ENCODE measurements at places on chromosomes 4 and X.
A peak's percentile ranks its signal among the peaks of the same experiment; 100 is the strongest.

GRCh38 chr4:133921280-133922195 lies 280.1 kb downstream of the PABPC4L start:
- DNase-seq, result no peak

DNA sequence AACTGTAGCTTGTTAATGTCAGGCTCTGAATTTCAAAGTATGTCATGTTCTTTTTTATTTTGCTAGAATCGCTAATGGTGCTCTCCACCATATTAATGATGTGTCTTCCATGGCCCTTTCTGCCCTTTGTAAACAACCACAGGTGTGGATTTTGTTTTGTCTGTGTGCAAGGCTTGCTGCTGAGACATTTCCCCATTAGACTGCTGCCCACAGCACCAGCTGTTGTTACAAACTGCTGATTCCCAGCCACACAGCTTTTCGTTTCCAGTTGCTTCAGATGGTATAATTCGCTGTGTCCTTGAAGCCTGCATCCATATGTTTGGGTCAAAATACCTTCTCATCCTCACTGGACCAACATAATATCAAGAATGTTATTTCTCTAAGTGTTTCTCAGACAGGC lies 32.8 kb downstream of the KCNIP4 start:
- no peak for DNase-seq

GRCh38 chrX:10415306-10416001 lies 204.9 kb downstream of the MID1 start:
- no peak for DNase-seq

- DNase-seq, result no peak
Measured at GRCh38 chr4:159358226-159358625, 255.3 kb downstream of the RAPGEF2 start.

DNA sequence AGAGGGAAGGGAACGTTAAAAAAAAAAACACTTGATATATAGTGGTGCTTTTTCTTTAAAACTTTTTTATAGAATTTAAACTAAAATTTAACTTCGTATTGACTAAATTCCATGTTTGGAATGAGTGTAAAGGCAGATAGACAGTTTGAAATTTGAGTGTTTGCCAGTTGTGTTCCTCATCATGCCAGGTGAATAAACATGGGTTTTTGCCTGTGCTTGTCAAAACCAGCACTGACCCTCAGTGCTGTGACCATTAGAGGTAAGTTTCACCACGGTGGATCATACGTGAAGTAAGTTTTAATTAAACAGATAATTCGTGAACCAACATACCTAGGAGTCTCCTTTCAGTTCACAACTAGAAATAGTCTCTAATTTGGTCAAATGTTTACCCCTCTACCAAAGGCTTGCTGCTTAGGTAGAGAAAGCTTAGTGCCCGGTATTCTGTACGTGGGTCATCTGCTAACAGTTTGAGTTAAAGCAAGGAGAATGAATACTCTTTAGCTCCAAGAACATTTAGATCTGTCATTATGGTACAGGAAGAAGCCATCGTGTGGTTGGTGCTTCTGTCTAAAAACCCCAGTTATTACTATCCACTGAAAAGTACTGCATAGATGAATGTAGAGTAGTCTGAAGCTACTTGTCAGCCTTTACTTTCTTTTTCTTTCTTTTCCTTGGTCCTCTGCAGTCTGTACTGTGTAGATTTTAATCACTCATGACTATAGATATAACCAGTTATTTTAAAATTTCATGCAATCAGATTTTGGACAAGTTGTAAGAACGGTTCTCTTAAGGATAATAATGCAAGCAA lies 32.7 kb downstream of the KIAA0232 start:
- no peak for DNase-seq

GRCh38 chr4:30670206-30670605 lies 50.0 kb upstream of the PCDH7 start:
- DNase-seq, result no peak

DNA sequence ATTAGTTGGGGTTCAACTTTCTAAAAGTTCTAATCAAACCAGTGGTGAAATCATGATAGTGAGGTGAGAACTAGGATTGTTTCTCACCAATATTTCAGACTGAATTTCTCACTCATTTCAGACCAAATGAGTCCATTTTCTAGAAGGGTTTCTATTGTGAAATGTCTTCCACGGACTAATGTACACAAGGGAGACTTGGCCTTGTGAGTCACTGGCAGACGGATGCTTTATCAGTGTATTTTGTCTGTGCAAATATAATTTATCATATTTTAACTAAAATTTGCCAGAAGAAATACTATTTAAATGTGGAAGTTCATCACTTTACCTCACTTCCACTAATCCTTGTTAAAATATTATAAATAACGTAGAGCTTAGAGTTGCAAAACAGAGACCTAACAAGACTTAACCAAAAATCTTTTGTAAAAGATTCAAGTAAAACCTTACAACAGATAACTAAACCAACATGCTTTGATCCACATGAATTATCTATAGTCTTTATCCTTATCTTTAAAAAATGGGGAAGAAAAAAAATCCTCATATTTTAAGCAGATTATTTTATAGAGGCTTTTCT lies 506.0 kb upstream of the FAM241A start:
- no peak for DNase-seq

DNA sequence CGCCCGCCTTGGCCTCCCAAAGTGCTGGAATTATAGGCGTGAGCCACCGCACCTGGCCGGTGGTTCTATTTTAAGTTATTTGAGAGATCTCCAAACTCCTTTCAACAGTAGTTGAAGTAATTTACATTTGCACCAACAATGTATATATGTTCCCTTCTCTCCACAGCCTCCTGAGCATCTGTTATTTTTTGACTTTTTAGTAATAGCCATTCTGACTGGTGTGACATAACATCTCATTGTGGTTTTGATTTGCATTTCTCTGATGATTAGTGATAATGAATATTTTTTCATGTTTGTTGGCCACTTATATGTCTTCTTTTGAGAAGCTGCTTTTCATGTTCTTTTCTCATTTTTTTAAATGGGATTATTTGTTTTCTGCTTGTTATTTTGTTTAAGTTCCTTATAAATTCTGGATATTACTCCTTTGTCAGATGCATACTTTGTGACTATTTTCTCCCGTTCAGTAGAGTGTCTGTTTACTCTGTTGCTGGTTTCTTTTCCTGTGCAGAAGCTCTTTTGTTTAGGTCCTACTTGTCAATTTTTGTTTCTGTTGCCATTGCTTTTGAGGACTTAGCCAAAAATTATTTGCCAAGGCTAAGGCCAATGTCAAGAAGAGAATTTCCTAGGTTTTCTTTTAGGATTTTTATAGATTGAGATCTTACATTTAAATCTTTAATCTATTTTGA lies 213.2 kb downstream of the ARHGAP24 start:
- no peak for DNase-seq

- DNase-seq, result no peak
Measured at GRCh38 chr4:152010710-152011079, 249.9 kb upstream of the GATB start.

DNA sequence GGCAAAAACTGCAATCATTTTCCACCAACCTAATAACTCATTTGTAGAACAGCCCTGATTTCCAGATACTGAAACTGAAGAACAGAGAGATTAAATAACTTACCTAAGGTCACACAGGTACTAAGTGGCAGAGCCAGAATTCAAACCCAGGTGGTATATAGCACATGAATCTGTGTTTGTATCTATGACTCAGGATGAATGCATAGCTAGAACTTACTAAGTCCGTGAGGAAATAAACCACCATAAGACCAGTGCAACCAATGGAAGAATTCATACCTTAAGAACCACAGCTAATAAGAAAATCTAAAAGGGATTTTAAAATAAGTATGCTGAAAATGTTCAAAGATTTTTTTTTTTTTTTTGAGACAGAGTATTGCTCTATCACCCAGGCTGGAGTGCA lies 1.5 kb upstream of the PLAC1 start:
- DNase-seq, result no peak

GRCh38 chr4:44670506-44671199 lies 7.6 kb upstream of the GUF1 start:
- no peak for DNase-seq

DNA sequence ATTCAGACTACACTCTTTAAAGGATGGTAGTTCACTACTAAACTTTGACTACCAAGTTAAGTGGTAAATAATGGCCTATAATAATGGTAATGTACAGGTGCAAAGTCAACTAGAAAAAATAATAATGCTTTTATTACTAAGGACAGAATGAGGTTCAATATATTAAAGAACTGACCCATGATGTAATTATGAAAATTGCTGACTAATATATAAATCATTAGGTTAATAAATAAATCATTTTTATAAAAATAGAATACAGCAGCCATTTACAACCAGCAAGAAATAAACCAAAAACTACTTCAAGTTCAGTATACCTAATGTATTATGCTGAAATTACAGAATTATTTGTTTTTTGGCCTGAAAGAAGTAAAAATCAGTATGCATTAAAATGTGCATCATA lies 577.2 kb downstream of the PPARGC1A start:
- DNase-seq, result no peak

GRCh38 chrX:48648336-48648751 lies 35.3 kb upstream of the WAS start:
- peak; percentile 0 for DNase-seq

- no peak for DNase-seq
Measured at GRCh38 chr4:7134737-7135388, 57.5 kb upstream of the SORCS2 start.

- DNase-seq, result no peak
Measured at GRCh38 chr4:94216394-94216793, 8.7 kb downstream of the SMARCAD1 start.

DNA sequence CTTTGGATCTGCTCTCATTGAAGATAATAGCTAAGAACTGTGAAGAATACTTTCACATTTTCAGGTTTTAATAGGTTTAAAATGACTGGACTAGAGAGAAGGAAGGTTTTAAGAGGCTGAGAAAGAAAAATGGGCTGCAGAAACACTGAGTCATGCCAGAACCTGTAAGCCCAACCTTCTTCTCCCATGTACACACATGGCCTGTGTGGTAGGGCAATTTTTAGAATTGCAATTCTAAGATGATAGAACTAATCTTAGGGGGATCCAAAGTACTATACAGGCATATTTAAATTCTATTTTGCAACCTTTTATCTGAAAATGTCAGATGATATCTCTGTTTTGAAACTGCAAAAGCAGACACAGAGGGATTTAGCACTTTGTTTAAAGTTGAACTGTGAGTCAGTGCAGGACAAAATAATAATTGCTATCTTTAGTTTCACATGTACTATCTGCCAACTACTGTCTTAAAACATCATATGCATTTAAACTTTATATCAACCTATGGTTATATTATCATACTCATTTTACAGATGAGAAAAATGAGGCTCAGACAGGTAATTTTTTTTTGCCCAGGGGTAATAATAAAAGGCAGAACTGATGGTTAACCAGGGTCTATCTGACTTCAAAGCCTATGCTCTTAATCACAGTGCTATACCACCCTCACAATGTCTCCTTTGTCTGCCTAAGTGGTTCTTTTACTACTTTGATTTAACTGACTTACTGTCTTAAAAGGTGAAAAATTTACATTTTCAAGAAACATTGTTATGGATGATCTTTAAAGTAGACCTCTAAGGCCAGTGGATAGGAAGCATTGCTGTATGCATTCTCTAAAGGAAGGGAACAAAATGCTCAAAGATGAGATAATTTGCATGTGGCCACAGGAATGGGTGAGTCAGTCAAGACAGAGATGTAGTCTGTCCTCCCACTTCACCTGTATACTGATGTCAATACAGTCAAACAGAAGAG lies 4.3 kb downstream of the TMPRSS11E start:
- DNase-seq, result no peak

- no peak for DNase-seq
Measured at GRCh38 chr4:154516318-154517029, 24.9 kb upstream of the DCHS2 start.

- DNase-seq, result no peak
Measured at GRCh38 chr4:56940971-56941370, 33.3 kb downstream of the REST start.

GRCh38 chr4:177964693-177965168 lies 522.5 kb upstream of the AGA start:
- DNase-seq, result no peak

GRCh38 chr4:26912810-26913209 lies 52.2 kb downstream of the STIM2 start:
- no peak for DNase-seq

DNA sequence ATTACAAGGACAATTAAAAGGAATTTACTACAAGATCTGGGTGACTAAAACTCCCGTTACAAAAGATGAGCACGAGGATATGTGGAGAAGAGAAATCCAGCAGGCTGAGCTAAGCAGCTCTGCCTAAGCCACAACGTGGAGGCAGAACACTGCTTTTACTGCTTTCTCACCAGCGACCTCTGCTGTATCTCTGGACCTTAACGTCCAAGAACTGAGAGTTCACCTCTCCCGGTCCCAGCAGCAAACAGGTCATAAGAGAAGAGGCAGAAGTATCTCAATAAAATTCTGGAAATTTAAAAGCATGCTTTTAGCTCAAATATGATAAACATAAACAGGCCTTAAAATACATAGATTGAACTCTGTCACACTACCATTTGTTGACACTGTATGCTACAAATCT lies 81.0 kb downstream of the ADGRA3 start:
- peak; percentile 1 for DNase-seq

- DNase-seq, result no peak
Measured at GRCh38 chrX:132257116-132257515, 37.9 kb upstream of the RAP2C start.

Measured in bone marrow (tissue), 2 donors.